ENCODE measurements at places on chromosomes 4 and X.

DNA sequence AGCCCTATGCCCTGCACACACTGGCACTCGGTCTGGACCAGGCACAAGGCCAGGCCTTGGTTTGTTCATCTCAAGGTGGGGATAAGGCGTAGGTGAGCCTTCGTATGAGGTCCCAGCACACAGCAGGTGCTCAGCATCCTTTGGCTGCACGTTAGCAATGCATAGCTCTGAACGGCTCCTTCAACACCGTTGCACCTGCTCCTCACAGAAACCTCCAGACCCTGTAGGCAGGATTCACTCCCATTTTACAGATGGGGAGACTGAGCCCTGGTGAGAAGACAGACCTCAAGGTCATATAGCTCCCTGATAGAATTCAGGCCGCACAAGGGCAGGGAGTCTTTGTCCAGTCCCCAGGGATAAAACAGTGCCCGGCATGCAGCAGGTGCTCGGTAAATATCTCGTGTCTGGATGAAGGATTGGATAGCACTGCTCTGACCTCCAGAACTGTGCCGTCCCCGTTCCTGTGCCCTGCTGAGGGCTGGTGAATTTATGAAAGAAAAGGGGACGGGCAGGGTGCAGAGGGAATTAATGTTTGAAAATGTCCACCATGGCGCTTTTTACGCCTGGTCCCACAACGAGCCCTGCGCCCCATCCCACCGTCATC, 2.4 kb downstream of the PPP2R2C start:
- no peak for DNase-seq

DNA sequence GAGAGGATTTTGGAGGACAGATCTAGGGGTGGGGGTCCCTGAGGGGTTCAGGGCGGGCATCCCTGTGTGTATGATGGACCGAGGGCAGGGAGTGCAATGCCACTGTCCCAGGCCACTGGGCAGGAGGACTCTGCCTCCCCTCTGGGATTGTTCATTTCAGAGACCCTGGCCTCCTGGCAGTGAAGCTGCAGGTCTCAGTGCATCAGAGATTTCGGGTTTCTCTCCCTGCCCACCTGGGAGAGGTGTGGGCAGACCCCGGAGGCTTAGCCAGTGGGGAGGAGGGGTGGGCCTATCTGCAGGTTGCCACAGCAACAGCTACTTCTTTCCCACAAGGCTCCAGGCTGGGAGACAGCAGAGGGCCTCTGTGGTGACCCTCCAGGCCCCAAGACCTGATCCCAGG, 80.1 kb upstream of the LRPAP1 start:
- DNase-seq: no peak

DNA sequence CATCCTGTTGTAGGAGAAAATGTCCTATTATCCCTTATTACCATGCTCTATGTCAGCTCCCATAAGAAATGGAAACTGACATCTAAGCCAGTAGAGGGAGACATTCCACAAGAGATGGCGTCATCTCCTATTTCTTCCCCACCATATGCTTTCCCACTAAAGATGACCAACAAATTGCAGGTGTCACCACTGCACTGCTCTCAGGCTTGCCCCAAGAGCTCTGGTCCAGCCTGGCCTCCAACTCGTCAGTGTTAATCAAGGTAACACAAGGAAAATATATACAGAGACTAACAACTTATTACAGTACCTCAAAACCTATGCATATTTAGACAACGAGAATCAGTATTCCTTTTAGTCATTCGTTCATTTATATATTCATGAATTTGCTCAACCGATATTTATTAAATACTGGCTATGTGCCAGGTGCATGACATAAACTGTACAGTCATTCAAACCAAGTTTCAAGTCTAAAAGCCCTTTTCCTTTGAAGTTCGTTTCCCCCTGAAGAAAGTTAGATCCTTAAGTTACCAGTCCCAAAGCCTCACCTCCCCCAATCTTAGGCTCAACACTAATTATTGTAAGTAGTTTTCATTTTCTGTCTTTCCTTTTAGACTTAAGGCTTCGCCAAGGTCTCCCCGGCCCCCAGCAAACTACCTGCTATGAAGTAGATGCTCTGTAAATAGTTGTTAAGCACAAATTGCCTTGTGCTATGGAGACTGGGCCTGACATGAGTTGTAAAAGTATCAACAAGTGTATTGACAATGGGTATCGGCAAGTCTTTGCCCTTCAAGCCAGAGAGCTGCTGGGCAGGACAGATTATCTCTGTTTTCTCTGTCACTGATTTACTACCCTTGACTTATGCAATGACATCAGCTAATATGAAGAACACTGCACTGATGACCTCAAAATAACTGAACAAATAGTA, 3.1 kb upstream of the FGB start:
- peak; percentile 9 for DNase-seq

- DNase-seq: peak; percentile 1
These were observed 9.2 kb downstream of the PWWP3B start for GRCh38 chrX:106177106-106177981.

GRCh38 chr4:153789741-153790499, 1.0 kb upstream of the SFRP2 start:
- no peak for DNase-seq

DNA sequence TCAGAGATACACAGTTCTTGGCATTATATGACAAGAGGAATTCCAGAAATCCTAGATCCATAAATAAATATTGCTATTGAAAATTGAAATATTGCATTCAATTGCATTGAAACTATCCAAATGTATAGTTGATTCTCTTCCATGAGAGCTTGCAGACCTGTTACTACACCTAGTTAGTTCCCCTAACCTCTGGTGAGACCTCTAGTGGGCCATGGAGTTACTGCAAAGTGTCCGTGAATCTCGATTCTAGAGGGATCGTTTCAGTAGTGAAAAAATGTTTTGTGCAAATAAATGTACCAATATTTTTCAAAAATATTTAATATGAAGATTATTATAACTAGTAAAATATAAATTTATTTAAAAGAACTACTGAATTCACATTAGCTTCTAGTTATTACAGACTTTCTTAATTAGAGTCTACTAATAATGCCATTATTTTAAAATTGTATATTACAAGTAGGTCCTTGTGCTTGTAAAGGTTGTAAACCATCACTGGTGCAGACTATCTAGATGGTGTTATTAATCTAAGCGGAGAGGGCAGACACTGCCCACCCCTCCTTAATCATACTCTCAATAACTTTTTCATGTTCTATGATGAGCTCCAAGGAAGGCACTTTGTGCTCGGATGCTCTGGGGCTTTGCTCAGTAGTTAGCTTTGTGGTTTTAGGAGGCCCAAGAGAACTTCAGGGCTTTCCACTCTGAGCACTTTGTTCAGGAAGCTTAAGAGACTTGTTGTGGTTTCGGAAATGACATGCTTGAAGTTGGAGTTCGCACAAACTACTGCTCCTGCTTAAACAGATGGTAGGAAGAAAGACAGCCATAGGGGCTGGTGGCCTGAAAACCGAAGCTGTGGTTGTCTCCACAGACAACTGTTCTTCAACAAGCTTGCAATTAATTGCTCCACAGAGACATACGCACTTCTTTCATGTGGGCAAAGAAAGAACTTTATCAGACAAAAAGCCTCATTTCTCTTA, 42.8 kb downstream of the IL21 start:
- no peak for DNase-seq
